Vagina (tissue), 2 donors: ENCODE measurements at places on chromosomes 16 and 17. TPM values are rescaled to one million over a fixed set of nuclear protein-coding genes. Genes with fewer than 3 reads are reported as not detected.

Gene SLC12A3
- not detected for total RNA-seq

Gene ZDHHC1
- total RNA-seq = 22.3 TPM

Gene CES1
- 10.1 TPM for total RNA-seq

Gene TNS4
- 296 TPM for total RNA-seq

Gene TMC8
- 24.6 TPM for total RNA-seq

Gene HAS3
- total RNA-seq = 25.8 TPM

Gene ZNF764
- total RNA-seq = 18.4 TPM

Gene NOG
- total RNA-seq = 7.4 TPM

Gene SOX15
- 44.4 TPM for total RNA-seq

Gene DYNLRB2
- total RNA-seq = not detected

Gene COL1A1
- total RNA-seq = 171 TPM

Gene KRT222
- total RNA-seq = not detected

Gene PRKCA
- 15.5 TPM for total RNA-seq

Gene KRTAP1-5
- not detected for total RNA-seq

Gene AANAT
- total RNA-seq = not detected

Gene CHP2
- 2.5 TPM for total RNA-seq

Gene NPIPB13
- 0.25 TPM for total RNA-seq

Gene ZNF652
- total RNA-seq = 42.7 TPM

Gene DNAAF1
- not detected for total RNA-seq

Gene SLC35G6
- not detected for total RNA-seq

Gene PRR11
- 7.9 TPM for total RNA-seq

Gene KLHL10
- total RNA-seq = not detected

Gene BLTP2
- total RNA-seq = 65.6 TPM

Gene DOK4
- total RNA-seq = 19.4 TPM

Gene SCNN1G
- total RNA-seq = 26.5 TPM

Gene NCBP3
- 20.6 TPM for total RNA-seq

Gene CCDC43
- 15.5 TPM for total RNA-seq

Gene ACSM2B
- total RNA-seq = not detected

Gene LGALS9B
- 0.98 TPM for total RNA-seq

Gene CA4
- not detected for total RNA-seq

Gene CACNG3
- total RNA-seq = not detected

Gene TBC1D3
- total RNA-seq = not detected
